Stimulated activated CD4-positive, alpha-beta T cell treated with anti-CD3 and anti-CD28 coated beads, TNF-alpha, amount 100 ng/mL, for 24 hours (primary cell): ENCODE measurements at places on chromosomes 5 and 9.

GRCh38 chr9:93592643-93593021 lies 16.2 kb downstream of the PHF2 start:
- no peak for DNase-seq

DNA sequence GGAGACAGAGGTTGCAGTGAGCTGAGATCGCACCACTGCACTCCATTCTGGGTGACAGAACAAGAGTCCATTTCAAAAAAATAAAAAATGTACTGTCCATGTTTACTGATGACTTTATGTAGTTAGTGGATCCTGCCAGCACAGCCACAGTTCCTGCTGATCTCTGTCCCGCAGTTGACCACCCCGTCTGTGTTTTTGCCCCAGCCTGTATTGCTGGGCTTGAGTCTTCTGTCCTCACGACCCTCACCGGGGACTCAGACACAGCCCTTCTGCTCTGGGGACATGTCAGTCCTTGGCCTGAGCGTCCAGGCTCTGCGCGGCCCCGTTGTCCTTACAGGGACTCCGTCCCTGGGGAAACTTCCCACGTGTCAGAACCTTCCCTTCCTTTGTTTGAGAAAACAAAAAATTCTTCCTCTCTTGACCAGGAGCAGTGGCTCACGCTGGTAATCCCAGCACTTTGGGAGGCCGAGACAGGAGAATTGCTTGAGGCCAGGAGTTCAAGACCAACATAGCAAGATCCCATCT lies 14.5 kb downstream of the SURF6 start:
- no peak for DNase-seq

DNA sequence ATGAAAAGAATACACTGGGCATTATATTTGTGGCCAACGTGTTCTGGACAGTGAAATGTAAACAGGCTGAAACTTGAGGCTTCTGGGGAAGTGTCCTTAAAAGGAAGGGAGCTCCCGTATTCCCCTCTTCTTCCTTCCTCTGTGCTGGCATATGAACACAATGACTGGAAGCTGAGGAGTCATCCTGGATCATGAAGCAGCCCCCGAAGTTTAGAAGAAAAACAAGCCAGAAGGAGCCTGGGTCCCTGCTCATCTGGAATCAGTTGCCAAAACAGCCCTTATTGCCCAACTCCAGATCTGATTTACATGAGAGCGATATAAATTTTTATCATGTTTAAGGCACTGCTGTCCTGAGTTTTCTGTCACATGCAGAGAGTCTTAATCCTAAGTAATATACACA lies 65.4 kb upstream of the SLC1A1 start:
- no peak for DNase-seq

- DNase-seq, result no peak
Observed at GRCh38 chr9:133932181-133932580, 59.9 kb downstream of the VAV2 start.

GRCh38 chr5:94693043-94693822 lies 74.8 kb downstream of the SLF1 start:
- no peak for DNase-seq

DNA sequence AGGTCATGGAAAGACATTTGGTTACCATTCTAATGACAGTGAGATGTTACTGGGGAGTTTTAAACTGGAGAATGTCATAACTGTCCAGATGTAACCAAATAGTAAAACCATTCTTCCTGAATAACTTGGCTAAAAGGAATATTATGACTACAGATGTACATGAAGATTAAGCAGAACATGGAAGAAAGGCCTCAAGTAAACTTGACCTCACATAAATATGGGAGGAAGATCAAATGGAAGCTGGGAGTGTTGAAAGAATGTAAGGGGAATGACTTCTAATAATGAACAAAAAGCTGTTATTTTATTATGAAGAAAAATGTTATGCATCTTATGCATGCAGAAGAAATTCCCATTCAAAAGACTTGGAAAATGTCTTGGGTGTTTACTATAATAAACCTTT lies 107.7 kb upstream of the CDKN2B start:
- DNase-seq, result no peak

- no peak for DNase-seq
Observed at GRCh38 chr5:169910393-169910792, 69.9 kb downstream of the INSYN2B start.

GRCh38 chr5:143820451-143820850 lies 8.5 kb downstream of the HMHB1 start:
- DNase-seq, result no peak

DNA sequence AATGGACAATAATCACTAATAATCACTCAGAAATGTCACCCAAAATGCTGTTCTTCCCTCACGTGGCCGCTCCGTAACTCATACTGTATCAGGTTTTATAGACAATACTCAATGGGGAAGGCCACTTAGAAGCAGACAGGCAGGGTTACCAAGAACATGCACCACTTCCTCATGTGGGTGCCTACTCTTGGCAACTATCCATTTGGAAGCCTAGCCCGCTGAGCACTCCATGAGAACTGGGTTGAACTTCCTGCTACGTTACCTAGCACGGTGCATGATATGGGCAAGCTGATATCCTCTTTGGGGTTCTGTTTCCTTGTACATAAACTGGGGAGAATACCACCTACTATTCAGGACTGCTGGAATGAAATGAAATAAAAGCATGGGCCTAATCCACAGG lies 14.3 kb downstream of the DAP start:
- no peak for DNase-seq

DNA sequence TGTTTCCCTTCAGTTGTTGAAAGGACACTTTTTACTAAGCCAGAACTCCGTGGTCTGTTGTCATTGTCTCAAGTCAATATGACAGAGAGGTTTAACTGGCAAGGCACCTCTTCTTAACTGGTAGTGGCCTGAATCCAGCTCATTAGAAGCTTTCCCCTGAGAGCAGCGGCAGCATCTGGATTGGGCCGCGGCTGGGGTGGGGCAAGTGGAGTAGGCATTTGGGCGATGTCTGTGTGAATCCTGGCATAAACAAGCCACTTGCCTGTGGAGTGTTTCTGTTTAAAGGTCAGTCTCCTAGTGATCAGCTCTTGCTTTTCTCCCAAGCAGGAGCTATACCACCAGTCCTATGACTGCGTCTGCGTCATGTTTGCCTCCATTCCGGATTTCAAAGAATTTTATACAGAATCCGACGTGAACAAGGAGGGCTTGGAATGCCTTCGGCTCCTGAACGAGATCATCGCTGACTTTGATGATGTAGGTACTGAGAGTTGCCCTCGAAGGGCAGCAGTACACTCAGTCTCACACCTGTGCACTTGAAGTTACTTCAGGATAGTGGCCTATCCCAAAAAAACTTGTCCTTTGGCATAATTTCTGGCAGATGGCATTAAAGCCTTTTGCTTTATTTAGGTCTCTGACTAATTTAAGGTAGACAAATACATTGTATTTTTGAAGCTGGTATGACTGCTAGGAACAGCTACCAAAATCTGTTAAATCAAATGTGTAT lies 48.9 kb downstream of the CFAP90 start:
- DNase-seq, result no peak

GRCh38 chr9:132858751-132859150 lies 19.3 kb downstream of the AK8 start:
- DNase-seq, result no peak

DNA sequence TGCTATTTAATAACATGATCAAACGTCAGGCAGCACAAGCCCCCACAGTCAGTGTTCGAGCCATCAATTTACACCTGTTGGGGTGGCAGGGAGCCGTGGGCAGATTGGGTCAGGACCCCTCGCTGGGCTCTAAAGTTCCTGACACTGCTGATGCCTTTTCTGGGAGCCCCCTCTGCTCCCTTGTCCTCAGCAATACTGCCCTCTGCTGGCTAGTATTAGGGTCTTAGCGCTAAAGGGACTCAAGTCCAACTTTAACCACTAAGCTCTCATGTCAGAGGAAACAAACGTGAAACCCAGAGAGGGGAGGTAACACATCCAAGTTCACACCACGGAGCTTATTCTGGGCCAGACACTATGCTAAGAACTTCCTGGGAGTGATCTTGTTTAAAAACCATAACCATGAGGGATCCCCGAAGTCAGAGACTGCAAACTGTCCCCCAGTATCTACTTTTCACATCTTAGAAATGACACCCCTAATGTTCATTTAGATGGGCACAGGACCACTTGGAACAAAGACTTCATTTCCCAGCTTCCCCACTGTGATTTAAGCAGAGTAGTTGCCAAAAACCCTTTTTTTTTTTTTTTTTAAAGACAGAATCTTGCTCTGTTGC lies 20.4 kb downstream of the ANKS6 start:
- no peak for DNase-seq

DNA sequence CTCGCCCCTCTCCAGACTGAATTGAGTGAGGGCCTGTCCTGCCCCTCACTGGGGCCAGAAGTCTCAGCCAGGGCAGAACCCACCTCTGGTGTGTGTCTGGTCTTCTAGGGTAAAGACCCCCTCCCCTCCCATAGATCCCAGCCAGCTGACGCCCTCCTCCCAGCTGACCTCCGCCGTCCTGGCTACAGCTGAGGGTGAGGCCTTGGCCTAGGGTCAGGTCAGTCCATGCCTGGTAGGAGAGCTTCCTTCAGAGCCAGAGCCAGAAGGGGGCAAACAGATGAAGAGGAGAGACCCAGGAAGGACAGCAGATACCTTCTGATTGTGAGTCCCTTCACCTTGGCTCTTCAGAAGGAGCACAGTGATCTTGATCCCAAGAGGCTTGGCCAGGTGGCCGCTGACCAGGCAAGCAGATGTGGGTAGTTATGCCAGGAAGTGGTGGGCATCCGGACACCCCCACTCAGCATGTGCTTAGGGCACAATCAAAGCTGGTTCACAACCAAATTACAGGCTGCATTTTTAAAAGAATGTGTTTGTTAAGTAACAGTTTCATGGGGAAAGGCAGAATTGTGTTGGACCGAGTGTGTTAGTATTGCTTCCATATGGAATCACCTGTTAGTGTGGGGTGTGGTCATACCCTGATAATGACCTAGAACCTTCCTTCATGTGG lies 29.9 kb downstream of the JADE2 start:
- no peak for DNase-seq

GRCh38 chr5:37888476-37888875 lies 48.6 kb upstream of the GDNF start:
- no peak for DNase-seq

DNA sequence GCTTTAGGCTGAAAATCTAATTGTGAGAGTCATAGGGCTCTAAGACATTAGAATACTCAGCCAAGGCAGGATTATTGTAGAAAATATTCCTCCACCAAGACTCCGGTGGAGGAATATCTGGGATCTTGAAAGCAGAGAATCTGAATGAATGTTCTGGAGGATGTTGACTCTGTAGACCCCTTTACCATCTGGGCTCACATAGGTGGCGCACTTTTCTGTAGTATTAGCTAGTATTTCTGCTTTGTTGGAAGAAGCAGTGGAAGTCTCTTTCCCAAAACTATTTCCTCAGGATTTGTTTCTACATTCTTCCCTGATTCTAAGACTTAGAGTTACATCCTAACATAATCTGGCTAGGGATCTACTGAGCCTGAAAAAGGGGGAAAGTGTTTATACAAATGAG lies 752.4 kb upstream of the SEMA6A start:
- no peak for DNase-seq

DNA sequence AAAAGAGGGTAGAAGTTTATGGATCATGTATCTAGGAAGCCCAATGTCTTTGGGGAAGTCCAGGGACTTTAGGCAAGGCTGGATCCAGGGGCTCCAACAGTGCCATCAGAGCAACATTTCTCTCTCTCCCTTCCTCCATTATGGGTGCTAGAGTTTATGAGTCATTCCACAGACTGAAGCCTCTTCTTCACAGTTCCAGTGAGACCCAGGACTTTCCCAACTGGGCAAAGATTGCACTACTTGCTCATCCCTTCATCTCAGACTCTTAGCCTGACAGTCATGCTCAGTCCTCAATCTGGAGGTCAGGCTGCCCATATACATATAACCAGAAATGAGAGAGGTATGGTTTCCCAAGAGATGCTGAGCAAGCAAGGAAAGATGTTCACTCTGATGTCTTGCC lies 110.7 kb downstream of the FEM1C start:
- no peak for DNase-seq

DNA sequence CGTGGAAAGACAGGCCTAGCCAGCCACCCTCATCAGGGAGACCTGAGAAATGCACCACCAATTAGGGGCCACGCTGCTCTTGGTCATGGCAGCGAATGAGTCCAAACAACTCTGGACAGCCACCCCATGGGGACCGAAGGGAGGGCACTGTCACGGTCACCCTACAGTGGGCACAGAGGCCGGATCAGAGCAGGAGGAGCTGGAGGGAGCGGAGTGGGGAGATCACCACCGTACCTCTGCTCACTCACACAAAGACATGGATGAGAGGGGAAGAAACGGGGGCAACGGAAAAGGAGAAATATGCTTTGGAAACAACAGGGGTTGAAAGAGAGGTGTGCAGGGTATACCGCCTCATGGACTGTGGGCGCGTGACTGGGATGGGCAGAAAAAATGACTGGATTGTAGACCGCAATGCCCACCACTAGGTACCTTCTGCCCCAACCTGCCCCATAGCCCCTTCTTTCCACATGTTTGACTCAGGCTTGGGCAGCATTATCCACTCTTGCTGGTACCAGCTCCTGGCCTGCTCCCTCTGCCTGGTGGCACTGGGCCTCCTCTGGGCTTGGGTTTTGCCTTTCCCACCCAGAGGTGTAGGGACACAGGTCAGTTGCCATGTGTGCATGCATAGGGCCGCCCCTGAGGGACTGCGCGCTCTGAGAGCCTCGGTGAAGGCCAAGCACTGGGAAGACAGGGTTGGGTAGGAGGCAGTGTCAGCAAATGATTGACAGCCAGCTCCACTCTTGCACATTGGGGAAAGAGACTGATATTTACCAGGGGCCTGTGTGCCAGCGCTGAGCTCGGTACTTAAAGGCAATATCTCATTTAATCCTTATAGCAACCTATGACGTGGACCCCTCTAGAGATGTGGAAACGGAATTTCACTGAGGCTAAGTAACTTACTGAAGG lies 76.6 kb downstream of the CRB2 start:
- no peak for DNase-seq

- peak; percentile 40 for DNase-seq
Observed at GRCh38 chr9:136686794-136687711, at the start of gene AGPAT2. Gene AGPAT2 (minus strand): TSS chr9:136687457. CDS start chr9:136687357, 100 bp downstream.

DNA sequence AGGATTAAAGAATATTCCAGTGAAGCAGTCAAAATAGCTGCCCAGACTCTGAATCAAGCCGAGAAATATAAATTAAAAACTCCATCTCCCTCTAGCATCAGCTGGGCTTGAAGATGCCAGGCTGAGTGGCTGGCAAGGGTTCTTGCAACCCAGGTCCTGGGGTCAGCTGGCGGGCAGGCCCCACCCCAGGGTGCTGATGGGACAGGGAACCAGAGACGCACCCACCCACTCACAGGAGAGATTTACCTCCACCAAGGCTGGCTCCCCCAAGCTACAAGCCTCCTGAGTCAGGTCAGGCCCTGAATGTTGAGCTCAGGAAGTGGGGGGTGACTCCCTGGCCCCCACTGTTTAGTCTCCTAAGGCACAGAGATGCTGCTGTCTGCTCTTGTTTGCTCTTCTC lies 83.9 kb upstream of the HSPA9 start:
- DNase-seq, result no peak

DNA sequence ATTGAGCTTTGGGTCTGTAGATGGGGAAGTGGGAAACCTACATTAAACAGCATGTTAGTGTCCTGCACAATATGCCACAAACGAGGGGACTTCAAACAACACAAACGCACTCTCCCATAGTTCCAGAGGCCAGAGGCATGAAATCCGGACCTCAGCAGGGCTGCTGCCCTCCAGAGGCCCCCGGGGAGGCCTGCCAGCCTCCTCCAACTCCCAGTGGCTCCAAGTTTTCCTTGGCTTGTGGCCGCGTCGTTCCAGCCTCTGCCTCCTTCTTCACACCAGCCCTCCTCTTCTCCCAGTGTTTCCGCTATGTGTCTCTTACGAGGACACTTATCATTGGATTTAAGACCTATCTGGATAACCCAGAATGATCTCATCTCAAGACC lies 13.3 kb upstream of the COL5A1 start:
- no peak for DNase-seq
